ENCODE measurements at places on chromosomes 12 and 14.

- no peak for DNase-seq
These were observed 11.4 kb downstream of the SCNN1A start for GRCh38 chr12:6364044-6364374.

- DNase-seq = no peak
These were observed 117.7 kb downstream of the PRKCH start for GRCh38 chr14:61438860-61439765.

- no peak for DNase-seq
These were observed 133.3 kb upstream of the SLCO1C1 start for GRCh38 chr12:20561871-20562270.

GRCh38 chr12:106093246-106093645 is 45.5 kb downstream of the NUAK1 start:
- no peak for DNase-seq

DNA sequence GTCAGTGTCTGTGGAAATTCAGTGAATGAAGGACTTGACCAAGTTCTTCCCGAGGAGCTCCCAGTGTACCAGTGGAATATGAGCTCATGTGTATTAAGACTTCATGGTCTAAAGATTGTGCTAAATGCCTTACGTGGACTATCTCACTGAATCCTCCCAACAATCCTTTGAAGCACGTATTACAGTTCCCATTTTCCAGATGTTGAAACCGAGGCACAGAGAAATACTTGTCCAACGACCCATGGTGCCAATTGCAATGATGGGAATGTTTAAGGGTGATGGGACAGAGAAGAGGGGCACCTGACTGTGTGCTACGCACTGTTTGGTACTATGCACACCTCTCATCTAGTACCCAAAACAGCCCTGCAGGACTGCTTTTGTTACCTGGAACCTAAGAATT is 77.2 kb downstream of the PAPOLA start:
- no peak for DNase-seq

- peak; percentile 59 for DNase-seq
These were observed 1.5 kb downstream of the KRT8 start for GRCh38 chr12:52903285-52903854.

DNA sequence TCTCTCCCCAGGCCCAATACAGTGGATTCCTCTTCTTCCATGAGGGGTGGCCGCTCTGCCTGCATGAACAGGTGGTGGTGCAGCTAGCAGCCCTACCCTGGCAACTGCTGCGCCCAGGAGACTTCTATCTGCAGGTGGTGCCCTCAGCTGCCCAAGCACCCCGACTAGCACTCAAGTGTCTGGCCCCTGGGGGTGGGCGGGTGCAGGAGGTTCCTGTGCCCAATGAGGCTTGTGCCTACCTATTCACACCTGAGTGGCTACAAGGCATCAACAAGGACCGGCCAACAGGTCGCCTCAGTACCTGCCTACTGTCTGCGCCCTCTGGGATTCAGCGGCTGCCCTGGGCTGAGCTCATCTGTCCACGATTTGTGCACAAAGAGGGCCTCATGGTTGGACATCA is 3.8 kb downstream of the ARHGEF40 start:
- DNase-seq = no peak

GRCh38 chr14:32709027-32709426 is 229.7 kb upstream of the NPAS3 start:
- no peak for DNase-seq

DNA sequence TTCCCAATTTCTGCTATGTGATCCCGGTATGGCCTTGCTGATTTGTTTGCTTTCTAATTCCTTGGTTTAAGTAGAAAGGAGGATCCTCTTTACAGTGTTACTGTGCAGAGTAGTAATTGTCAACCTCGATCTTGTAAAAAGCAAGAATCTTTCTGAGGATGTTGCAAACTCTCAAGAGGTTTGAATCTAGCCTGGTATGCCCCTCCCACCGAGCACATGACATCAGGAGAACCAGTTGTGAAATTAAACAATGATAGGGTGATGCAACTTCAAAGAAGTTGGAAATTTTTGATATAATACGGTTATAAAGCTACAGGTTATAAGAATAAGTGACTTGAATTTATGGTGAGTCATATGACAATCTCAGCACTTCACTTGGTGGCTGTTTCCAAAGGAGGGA is 35.0 kb upstream of the FUT8 start:
- DNase-seq = no peak

DNA sequence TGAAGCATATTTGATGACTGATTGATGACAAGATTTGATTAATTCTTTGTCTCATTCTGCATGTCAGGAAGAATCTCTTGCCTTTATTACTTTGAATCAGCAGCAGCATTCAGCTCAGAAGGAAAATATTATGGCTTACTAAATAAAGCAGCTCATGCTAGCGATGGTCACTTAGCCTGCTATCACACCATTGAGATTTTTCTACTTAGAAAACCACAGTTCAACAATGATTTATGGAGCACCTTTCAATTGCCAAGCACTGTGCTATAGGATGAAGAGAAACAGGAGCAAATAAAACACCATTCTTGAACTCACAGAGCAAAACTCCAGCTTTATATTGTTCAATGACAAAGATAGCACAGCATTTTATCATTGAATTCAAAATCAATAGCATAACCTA is 197.7 kb downstream of the CPNE8 start:
- DNase-seq = no peak

DNA sequence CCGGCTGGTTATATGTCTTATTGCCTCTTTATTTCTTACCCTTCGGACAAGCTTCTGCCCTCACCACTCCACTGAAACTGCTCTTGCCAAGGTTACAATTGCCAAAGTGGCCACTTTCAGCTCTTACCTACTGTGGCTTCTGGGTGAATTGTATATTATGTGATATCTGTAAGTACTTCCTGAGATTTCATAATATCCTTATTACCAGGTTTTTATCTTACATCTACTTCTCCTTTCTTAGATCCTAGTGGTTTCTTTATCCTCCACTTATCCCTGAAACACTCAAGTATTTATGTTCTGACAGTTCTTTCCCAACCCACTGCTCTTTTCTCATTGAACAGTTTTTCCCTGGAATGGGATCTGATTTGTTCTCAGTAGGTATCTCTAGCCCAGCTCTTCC is 10.5 kb downstream of the CELA1 start:
- DNase-seq = no peak

- no peak for DNase-seq
These were observed 7.7 kb downstream of the UBC start for GRCh38 chr12:124906606-124907261.

DNA sequence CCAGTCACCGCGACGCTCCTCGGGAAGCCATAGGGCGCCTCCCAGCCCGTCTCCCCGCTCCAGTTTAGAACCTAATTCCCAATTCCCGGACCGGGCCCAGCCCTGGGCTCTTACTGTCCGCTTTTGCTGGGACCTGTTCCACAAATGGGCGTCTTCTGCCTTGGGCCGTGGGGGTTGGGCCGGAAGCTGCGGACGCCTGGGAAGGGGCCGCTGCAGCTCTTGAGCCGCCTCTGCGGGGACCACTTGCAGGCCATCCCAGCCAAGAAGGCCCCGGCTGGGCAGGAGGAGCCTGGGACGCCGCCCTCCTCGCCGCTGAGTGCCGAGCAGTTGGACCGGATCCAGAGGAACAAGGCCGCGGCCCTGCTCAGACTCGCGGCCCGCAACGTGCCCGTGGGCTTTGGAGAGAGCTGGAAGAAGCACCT is 797 bp downstream of the UNG start:
- no peak for DNase-seq

GRCh38 chr12:75892731-75893408 is 138.7 kb downstream of the PHLDA1 start:
- no peak for DNase-seq

DNA sequence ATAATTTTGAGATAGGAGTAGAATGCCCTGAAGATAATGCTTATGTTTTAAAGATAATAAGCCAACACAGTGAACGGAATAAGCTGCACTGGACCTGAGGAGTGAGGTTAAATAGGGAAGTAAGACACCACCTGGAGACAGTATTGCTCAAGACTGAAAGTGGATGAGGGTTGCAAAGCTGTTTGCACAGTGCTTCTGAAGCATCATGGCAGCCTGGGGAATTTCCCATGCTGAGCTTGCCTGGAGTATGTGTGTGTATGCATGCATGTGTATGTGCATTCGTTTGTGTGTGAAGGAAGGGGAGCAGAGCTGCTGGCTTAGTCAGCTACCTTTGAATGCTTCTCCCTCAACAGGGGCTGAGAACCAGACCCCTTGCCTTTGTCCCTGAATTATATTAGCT is 35.8 kb downstream of the BHLHE41 start:
- DNase-seq = no peak

- no peak for DNase-seq
These were observed 177.8 kb downstream of the RPS29 start for GRCh38 chr14:49408187-49408933.

GRCh38 chr14:56248442-56248841 is 130.2 kb downstream of the PELI2 start:
- DNase-seq = no peak

DNA sequence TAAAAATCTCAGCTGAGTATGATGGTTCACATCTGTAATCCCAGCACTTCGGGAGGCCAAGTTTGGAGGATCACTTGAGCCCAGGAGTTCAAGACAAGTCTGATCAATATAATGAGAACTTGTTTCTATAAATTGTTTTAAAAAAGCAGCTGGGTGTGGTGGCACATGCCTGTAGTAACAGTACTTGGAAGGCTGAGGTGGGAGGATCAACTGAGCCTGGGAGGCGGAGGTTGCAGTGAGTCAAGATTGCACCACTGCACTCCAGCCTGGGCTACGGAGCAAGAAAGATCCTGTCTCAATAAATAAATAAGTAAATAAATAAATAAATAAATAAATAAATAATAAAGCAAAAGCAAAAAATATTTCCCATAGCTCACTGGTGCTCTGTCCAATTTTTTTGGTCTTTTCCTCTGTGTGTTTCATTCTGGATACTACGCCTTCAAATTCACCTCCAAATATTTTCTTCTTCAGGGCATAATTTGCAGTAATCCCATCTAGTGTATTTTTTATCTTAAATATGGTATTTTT is 32.7 kb upstream of the SNX6 start:
- DNase-seq = no peak

All from NCI-H1417 treated with DMSO at 0.1 percent for 48 hours (cell line).